Activated CD8-positive, alpha-beta memory T cell treated with anti-CD3 and anti-CD28 coated beads for 1 hour (primary cell): ENCODE measurements at places on chromosomes 5 and 9.

- no peak for DNase-seq
Observed at GRCh38 chr9:75333624-75334023, 245.3 kb downstream of the OSTF1 start.

GRCh38 chr9:95461448-95462248, 55.1 kb downstream of the PTCH1 start:
- DNase-seq: no peak

GRCh38 chr5:133083901-133084300, 32.1 kb downstream of the HSPA4 start:
- no peak for DNase-seq

GRCh38 chr5:148437249-148437648, 53.5 kb downstream of the FBXO38 start:
- no peak for DNase-seq

- no peak for DNase-seq
Observed at GRCh38 chr9:11086561-11086960, 473.8 kb upstream of the PTPRD start.

DNA sequence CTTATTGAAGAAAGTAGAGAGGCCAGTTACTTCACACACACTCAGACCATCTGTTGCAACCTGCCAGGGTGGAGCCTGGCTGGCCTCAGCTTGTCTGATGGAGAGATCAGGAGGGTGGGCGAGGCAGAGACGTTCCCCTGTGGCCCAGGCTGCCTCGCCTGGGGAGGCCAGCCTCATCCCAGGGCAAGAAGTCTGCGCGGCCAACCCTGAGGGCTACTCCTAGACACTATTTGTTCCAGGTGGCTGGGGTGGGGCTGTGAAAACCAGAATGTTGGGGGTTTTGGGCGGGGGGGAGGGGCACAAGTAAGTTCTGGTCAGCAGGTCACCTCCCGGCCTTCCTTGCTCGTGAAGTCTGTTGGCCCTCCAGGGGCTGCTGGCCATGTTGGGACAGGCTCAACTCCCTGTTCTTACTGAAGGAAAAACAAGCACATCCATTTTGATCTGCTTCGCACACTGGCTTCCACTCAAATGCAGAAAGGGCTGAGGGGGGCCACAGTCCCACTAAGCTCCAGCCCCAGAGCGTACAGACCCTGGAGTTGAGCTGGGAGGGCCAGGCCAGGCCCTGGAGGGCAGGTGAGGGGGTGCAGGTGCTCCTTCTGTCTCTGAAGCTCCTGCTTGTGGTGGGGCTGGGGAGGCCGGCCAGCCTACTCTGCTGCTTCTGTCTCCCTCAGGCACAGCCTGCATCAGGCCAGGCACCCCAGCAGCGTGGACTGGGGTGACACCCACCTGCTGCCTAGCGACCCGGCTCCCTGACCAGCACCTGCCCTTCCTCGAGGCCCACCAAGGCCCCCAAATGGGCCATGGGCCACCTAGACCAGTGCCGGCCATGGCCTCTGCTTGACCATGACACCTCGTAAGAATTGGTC, 46.6 kb downstream of the SECISBP2 start:
- DNase-seq: no peak

- no peak for DNase-seq
Observed at GRCh38 chr5:179699616-179700237, 960 bp downstream of the CANX start.

DNA sequence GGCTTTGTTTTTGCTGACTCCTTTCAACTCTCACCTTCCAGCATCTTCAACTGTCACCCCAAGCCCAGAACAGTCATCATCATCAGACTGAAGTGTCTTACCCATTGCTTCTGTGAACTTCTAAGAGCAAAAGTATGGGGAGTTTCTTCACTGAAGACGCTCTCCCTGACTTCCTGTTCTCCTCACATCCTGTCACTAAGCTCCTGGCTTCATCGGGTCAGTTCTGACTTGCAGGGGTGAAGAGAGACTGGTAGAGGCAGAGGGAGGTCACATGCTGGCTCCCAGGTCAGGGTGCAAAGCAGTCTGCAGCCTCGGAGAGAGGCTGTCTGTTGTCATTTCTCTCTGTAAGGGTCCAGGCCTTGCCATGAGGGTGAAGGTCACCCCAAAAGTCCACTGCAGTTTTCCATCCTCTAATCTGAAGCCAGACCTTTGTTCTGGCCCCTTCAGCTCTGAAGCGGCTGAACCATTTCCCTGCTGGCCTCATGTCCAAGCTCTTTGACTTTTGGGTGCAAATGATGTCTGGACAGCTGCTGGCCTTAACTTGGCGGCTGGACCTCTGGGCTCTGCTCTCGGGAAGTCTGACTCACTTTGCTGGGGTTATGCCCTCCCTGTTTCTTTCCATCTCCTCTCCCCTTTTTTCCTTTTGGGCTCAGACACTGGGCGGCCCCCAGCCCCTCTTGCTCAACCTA, 305.0 kb downstream of the RAB3C start:
- no peak for DNase-seq
